ENCODE measurements at places on chromosomes 7 and 10.

DNA sequence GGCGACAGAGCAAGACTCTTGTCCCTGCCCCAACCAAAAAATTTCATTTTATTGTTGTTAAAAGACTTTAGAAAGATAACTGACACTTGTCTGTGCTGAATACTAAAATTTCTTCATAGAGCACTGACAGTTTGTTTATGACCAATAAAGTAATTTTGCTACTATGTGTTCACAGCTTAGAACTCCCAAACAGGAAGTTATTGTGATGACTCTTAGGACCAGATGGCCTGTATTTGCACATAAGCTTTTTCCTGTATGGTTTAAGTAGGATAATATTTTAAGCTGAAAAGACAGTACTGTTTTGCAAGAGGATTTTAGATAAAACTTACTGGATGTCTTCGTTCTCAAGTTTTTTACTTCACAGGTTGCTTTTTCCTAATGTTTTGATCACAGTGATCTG is 80.7 kb downstream of the MMRN2 start:
- DNase-seq: no peak

GRCh38 chr7:70455925-70456324 is 676.0 kb upstream of the GALNT17 start:
- no peak for DNase-seq

- peak; percentile 54 for DNase-seq
Observed at GRCh38 chr10:87734987-87735827, 75.5 kb downstream of the PAPSS2 start.

- DNase-seq: peak; percentile 65
Observed at GRCh38 chr10:73965890-73966768, 31.8 kb upstream of the VCL start.

- DNase-seq: no peak
Observed at GRCh38 chr7:135976312-135977006, 700 bp downstream of the MTPN start.

- DNase-seq: peak; percentile 57
Observed at GRCh38 chr7:64888901-64889685, 14.0 kb upstream of the ZNF273 start.

GRCh38 chr7:50364645-50365044 is 60.1 kb downstream of the IKZF1 start:
- DNase-seq: no peak

DNA sequence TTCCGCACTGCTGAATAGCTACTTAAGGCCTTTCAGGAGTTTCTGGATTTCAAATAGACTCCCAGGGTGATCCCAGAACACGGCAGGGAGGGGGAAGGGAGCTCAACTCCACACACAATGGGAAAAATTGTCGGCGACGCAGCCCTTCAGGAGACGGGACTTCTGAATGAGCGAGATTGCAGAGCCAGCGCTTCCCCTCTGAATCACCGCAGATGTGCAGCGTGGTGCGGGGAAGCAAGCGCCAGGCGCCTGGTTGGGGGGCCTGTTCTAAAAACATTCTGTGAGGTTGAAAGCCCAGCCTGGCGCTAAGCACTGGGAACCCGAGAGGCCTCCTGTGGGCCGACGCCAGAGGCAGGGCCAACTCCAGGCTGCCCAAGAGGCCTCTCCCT is 163.3 kb downstream of the MAD1L1 start:
- no peak for DNase-seq

- DNase-seq: no peak
Observed at GRCh38 chr10:79495791-79496190, 16.5 kb upstream of the EIF5AL1 start.

- no peak for DNase-seq
Observed at GRCh38 chr7:74134117-74134620, 40.0 kb upstream of the EIF4H start.

DNA sequence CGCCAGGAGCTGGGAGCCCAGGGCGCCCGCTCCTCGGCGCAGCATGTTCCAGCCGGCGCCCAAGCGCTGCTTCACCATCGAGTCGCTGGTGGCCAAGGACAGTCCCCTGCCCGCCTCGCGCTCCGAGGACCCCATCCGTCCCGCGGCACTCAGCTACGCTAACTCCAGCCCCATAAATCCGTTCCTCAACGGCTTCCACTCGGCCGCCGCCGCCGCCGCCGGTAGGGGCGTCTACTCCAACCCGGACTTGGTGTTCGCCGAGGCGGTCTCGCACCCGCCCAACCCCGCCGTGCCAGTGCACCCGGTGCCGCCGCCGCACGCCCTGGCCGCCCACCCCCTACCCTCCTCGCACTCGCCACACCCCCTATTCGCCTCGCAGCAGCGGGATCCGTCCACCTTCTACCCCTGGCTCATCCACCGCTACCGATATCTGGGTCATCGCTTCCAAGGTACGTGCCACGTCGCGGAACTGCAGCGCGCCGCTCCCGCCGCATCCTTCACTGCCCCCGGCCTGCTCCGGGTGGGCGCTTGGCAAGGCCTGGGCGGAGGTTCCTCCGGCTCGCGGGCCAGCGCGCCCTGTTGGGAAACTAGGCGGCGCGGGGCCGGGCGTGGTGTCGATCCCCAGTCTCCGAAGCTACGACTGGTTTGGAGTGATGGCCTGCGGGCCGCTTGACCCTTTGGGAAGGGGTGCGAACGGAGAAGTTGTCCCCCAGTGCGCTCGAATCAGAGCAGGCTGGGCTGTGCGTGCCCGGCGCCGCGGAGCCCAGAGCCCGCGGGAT is 868 bp downstream of the EMX2 start:
- DNase-seq: peak; percentile 76

DNA sequence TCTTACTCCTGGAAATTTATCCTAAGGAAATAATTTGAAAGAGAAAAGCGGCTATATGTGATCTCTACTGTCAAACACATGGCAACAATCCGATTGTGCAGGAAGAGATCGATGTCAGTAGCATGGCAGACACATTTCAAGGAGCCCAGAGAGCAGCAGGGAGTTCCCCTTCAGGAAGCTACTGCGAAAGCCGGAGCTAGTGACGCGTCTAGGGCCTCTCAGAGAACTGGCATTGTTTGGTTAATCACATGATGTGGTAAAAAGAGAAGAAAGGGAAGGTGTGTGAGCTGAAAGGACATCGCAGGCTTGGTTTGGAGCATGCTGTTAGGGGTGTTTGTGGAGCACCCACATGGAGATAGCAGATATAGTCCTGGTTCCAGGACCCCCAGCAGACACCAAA is 74.9 kb downstream of the BEND7 start:
- DNase-seq: no peak

- no peak for DNase-seq
Observed at GRCh38 chr10:13759168-13759567, 172.4 kb downstream of the PRPF18 start.

DNA sequence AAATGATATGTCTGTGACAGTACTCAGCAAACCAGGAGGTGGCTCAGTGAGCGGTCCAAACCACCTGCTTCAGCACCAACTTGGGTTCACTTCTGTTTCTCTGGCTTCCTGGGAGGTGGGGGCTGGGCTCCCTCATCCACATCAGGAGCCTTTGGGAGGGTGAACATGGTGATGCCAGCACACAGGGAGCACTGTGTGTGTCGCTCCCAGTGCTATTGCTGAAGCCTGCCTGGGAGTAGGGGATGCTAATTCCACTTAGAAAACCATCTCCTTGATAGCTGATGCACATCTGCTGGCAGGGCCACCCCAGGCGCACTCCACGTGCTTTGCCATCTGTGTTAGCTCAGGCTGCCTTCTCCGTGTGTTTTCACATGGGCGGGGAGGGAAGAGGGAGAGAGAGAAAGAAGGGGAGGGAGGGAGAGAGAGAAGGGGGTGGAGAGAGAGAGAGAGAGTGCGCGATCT is 58.0 kb downstream of the RAMP3 start:
- no peak for DNase-seq

DNA sequence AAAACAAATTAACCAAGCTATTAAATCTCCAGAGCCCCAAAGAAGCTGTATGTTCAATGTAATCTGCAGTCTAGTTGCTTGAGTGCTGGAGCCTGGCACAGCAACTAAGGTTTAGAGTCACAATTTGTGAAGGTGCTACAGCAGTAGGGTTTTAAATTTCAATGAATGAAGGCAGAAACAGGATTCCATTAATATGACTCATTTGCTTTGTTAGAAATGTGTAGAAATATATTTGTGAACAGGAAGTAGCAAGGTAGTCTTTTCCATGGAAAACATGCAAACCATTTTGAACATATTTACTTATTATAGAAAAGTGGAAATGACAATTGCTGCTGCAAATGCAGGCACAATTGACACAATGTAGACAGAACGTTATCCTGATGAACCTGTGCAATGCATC is 149.0 kb upstream of the STEAP4 start:
- no peak for DNase-seq

- no peak for DNase-seq
Observed at GRCh38 chr7:99975782-99976521, at the start of gene AZGP1. AZGP1 (minus strand) TSS chr7:99976031; CDS start chr7:99976020, 11 bp downstream.

DNA sequence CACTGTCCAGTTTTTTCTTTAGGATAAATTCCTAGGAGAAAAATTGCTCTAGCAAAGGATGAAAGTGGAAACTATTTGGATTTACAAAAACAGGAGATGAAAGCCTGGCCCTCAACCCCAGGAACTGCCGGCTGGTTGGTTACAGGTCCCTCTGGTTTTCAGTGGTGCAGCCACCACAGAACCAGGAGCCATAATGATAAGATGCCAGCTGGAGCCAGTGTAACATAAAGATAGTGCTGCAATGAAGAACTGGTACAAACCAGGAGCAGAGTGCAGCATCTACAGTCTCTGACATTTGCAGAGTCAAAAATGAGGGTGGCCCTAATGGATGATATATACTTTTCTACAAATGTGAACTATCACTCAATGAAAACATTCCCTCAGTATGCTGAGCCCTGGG is 20.4 kb upstream of the NUP42 start:
- DNase-seq: no peak

DNA sequence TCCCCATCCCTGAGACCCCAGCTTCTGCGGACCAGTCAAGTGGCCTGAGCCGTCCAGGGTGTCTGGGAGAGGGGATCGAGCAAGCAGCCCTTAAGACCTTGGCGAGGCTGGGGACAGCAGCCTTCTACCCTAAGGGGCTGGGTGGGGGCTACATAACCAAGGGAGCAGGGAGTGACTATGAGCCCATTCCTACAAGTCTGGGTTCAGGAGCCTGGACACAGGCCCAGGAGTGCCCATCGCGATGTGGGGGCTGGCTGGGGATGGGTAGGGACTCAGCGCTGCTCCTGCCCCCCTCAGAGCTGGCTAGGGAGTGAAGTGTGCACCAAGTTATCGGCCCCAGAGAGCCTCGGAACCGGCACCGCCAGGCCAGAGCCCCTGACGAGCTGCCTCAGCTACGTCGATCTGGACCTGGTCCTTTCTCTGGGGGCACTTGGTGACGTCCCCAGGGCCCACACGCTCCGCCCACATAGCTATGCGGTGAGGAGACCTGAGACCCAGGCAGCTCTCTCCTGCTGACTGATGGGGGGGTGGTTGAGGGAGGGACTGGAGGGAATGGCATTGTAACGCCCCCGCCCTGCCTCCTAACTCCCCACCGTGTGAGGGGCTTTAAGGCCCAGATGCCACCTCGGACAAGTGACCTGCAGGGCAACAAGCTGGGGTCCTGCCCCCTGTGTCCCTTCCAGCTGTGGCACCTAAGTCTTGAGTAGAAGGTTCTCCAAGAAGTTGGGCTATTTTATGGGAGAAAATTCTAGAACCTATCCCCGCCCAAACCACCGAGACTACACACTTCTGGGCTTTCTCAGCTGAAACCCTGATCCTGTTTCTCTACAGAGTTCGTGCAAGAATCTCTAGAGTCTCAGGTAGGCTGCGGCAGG is 2.5 kb downstream of the SAP25 start:
- DNase-seq: no peak

- no peak for DNase-seq
Observed at GRCh38 chr10:29495366-29495765, 139.4 kb downstream of the SVIL start.

- DNase-seq: no peak
Observed at GRCh38 chr10:27844223-27844622, 98.6 kb upstream of the MKX start.

GRCh38 chr7:111711426-111712065 is 149.3 kb upstream of the IMMP2L start:
- DNase-seq: no peak

DNA sequence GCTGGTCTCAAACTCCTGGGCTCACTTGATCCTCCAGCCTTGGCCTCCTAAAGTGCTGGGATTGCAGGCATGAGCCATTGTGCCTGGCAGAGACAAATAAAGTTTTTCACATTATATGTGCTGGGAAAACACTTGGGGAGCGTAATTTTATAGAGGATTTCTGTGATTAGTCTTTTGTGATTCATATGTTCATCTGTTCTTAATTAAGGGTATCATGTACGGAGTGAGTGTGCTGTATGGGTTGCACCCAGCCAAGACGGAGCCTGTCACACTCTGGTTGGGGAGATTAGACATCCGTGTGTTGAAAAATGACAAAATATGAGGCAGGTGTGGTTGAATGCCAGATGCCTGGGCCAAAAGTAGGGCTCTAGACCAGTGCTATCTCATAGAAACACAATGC is 10.3 kb downstream of the ADRB1 start:
- no peak for DNase-seq

DNA sequence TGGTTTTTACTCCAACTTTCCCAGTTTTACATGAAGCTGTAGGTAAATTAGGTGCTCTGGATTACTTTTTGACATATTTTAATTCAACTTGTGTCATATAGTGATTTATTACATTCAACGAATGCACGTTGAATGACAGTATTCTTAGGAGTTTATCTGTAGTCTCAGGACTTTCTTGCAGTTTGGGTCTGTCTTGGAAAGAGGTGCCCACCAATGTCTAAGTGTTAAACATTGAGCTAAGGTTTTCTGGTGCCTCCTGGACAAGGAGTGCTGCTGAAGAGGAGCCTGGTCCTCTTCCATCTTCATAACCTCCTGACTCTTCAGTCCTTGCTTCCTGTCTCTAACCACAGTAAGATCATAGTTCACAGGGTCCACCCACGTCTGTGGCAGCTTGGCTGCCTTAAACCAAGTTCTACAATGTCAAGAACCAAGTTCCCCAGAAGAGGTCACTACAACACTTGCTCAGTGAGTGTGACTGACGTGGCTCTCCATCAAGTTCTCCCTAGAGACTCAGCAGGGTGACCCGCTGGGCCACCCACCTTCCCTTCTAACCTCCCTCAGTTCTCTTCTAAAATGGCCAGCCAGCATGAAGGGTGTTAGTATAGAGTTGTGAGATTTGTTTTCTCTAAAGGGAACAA is 6.1 kb downstream of the NPY start:
- DNase-seq: peak; percentile 30

DNA sequence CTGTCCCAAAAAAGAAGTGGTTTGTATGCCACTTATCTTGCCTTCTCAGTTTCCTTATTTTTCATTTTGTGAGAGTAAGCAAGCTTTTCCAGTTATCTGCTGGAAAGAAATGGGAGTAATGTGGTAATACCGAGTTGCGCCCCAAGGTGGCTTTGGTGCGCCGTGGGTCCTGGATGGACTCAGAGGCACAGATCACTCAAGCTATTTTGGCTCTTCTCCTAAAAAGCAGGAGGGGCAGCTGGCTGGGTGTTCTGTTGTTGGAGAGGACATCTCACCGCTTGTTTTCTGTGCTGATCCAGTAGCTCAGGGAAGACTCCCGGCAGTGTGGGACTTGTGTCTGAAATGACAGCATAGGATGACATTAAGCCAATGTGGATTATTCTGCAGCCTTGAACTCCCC is 16.4 kb downstream of the PRKRIP1 start:
- no peak for DNase-seq

GRCh38 chr10:75035975-75036708 is 75.3 kb upstream of the SAMD8 start:
- no peak for DNase-seq

All from right kidney (tissue), 9 donors.